Fibroblast of skin of right quadriceps (primary cell): ENCODE measurements at places on chromosomes 11 and 22.
A peak's percentile ranks its signal among the peaks of the same experiment; 100 is the strongest.

- DNase-seq, result peak; percentile 31
Observed at GRCh38 chr11:111982019-111982464, 43.2 kb upstream of the DLAT start.

DNA sequence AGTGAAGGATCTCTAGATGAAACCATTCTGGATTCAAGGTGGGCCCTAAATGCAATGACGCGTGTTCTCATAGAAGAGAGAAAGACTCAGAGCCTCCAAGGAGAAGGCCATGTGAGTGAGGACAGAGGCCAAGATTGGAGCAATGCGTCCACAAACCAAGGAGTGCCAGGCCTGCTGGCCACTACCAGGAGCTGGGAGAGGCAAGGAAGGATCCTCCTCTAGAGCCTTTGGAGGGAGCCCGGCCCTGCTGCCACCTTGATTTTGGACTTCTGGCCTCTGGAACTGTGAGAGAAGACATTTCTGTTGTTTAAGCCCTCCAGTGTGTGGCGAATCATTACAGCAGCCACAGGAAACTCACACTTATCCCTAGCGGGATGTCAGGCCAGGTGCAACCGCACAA, 52.7 kb upstream of the SHANK2 start:
- no peak for DNase-seq

DNA sequence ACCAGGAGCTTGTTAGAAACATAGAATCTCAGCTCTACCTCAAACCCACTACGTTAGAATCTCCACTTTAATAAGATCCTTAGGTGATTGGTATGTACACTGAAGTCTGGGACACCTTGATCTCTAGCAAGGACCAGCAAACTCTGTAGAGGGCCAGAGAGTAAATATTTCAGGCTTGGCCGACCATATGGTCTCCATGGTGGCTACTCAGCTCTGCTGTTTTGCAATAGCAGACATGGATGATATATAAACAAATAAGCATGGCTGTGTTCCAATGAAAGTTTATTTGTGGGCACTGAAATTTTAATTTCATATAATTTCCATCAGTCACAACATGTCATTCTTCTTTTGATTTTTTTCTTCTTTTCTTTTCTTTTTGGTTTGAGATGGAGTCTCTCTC, 23.9 kb downstream of the UBASH3B start:
- no peak for DNase-seq

DNA sequence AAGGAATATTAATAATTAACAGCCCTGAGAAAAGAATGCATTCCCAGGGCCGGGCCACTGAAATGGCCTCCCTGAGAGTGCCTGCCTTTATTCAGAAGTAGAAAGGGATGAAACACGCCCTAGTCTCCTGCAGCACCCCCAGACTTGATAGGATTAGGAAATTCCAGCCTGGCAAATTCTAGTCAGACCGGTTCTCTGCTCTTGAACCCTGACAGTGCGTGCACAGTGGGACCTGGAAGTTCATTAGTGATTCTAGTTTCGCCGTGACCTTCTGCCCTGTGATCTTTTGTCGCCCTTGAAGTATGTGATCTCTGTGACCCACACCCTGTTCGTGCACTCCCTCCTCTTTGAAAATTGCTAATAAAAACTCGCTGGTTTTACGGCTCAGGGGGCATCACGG, 2.1 kb upstream of the GSTP1 start:
- no peak for DNase-seq

DNA sequence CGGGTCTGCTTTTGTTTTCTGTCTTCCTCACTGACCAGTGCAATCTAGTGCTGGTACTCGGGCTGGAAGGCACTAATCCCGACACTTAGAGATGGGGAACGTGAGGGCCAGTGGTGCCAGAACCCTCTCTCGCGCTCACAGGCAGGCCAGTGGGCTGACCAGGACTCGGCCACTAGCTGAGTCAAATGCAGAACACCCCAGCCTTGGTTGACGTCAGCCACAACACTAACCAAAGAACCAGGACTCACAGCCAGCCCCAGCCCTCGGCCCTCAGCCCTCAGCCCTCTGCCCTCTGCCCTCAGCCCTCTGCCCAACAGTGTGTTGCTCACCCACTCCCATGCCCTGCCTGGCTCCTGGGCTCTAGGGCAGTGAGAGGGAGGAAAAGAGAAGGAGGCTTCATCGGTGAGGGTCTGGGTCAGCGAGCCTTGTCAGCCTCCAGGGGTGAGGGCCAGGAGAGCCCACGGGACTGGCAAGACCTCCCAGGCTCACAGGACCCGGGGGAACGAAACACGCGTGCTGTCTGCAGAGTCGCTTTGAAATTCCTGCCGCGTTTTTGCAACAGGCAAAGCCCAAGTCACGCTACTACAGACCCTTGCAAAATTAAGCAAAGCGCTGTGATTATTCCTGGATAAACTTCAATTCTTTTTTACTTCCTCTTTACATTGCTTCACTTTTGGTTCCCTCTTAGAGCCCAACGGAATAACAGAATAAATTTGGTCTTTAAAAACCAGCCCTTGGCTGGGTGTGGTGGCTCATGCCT, 27.5 kb downstream of the KIAA0930 start:
- no peak for DNase-seq

- DNase-seq, result peak; percentile 93
Observed at GRCh38 chr11:94175535-94175934, 46.9 kb downstream of the PANX1 start.

DNA sequence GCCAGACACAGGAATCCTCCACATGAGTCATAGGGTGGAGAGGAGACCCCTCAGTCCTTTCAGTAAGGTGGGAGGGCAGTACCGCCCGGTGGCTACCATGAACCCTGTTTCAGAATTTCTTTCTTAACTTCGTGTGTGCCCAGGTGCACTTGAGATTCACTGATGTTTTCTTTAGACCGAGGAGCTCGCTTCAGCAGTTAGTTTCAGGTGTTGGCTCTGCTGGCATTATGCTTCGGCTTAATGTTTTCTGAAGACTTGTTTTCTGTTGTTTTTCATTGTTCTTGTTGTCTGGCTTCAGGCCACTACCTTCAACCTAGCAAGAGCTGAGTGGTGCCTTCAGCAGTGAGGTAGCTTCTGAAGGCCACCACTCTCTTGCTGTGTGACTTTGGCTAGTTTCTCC, 71.5 kb downstream of the BMAL1 start:
- no peak for DNase-seq

- DNase-seq, result no peak
Observed at GRCh38 chr11:32831221-32831620, 1.5 kb downstream of the PRRG4 start.

GRCh38 chr11:30666817-30667216, 80.7 kb upstream of the MPPED2 start:
- DNase-seq, result no peak
